ENCODE measurements at places on chromosomes 5 and 9.

GRCh38 chr5:10452768-10453331 lies 11.2 kb downstream of the ROPN1L start:
- DNase-seq = peak; percentile 73

GRCh38 chr5:100803397-100803796 lies 99.7 kb downstream of the ST8SIA4 start:
- no peak for DNase-seq

- no peak for DNase-seq
Observed at GRCh38 chr9:69888856-69889585, 68.4 kb downstream of the CFAP95 start.

- no peak for DNase-seq
Observed at GRCh38 chr5:14379739-14380497, 201.7 kb upstream of the OTULINL start.

- DNase-seq = no peak
Observed at GRCh38 chr9:89149726-89150125, 28.9 kb downstream of the SHC3 start.

GRCh38 chr9:125987420-125987819 lies 240.2 kb downstream of the PBX3 start:
- no peak for DNase-seq

All from smooth muscle cell of the brain vasculature (primary cell).